ENCODE measurements at places on chromosomes 1 and 21.

GRCh38 chr1:244954359-244954758 is 90.0 kb upstream of the HNRNPU start:
- DNase-seq = no peak

- no peak for DNase-seq
These were observed 26.2 kb upstream of the ADARB1 start for GRCh38 chr21:45048026-45048698.

DNA sequence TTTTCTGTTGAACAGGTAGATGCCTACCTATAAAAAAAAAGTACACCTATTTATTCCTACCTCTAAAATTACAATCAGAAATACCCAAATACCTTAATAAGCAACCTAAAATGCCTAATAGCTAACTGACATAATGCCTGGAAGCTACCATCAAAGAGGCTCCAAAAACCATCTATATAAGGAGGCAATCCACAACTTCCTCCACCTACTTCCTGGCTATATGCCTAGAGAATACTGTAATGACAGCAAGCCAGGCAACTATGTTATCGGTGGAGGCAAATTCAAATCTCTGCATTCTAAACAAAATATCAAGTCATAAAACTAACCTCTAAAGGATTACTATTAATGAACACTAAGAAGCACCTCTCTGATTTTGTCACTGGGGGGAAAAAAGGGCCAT is 10.1 kb downstream of the ZNF644 start:
- DNase-seq = no peak

- no peak for DNase-seq
These were observed 118.4 kb upstream of the L1TD1 start for GRCh38 chr1:62076286-62076685.
